Liver (tissue), 10 donors: ENCODE measurements at places on chromosomes 4 and X.

- no peaks in the 10 kb centered on the region for H3K4me1 ChIP-seq
- H3K27me3 ChIP-seq: peaks cover 3% of the 10 kb centered on the region
- DNase-seq: no peak
- H3K36me3 ChIP-seq: no peaks in the 10 kb centered on the region
- no peak overlapping the region for H3K27ac ChIP-seq
Measured at GRCh38 chr4:162131256-162131655, 32.5 kb downstream of the FSTL5 start.

DNA sequence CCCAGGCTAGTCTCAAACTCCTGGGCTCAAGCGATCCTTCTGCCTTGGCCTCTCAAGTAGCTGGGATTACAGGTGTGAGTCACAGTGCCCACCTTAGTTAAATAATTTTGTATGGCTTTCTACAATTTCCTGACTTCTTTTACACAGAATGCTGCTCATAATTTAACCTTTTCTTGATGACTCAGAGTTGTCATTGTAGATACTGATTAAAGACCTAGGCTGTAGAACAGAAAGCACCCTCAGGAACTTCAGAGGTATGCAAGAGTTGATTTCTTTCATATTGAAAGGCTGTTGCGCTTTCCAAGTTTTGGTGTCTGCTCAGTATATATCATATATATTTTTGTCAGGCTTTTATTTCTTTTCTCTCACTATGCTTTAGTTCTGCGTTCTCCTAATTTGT lies 21.1 kb upstream of the GPR34 start:
- no peak overlapping the region for H3K27ac ChIP-seq
- H3K4me3 ChIP-seq: no peak overlapping the region
- no peaks in the 10 kb centered on the region for H3K36me3 ChIP-seq
- no peaks in the 10 kb centered on the region for H3K27me3 ChIP-seq
- H3K4me1 ChIP-seq: peaks cover 3% of the 10 kb centered on the region

- H3K4me3 ChIP-seq: no peak overlapping the region
- no peak for DNase-seq
- no peak overlapping the region for H3K27ac ChIP-seq
- H3K36me3 ChIP-seq: peaks cover 27% of the 10 kb centered on the region
Measured at GRCh38 chr4:53463340-53463739, 85.9 kb downstream of the FIP1L1 start.

- H3K36me3 ChIP-seq: no peaks in the 10 kb centered on the region
- H3K27me3 ChIP-seq: no peaks in the 10 kb centered on the region
Measured at GRCh38 chrX:134711135-134711921, 53.1 kb upstream of the PLAC1 start.

DNA sequence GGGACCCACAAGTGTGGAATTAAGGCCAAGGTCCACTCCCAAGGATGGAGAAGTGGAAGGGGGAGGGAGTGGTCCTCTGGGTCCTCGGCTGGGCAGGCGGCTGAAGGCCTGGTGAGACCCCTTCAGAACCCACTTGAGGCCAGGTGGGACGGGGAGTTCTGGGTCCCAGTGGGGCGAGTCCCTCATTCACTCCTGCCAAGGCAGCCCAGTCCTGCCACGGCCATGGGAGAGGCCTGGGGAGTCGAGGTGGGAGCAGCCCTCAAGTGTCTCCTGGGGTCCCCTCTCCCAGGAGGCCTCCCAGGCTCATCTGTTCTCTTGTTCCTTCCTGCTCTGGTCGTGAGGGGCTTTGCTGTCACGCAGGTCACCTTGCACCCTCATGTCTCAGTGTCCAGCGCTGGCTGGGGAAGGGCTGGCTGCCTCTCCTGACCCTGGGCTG lies 6.1 kb upstream of the SH3BP2 start:
- no peak overlapping the region for H3K27ac ChIP-seq
- H3K27me3 ChIP-seq: no peaks in the 10 kb centered on the region
- no peak overlapping the region for H3K4me3 ChIP-seq
- peaks cover 31% of the 10 kb centered on the region for H3K4me1 ChIP-seq
- no peak for DNase-seq

- no peaks in the 10 kb centered on the region for H3K4me1 ChIP-seq
- no peaks in the 10 kb centered on the region for H3K27me3 ChIP-seq
- no peak for DNase-seq
- no peak overlapping the region for H3K27ac ChIP-seq
Measured at GRCh38 chrX:24553011-24553410, 87.9 kb downstream of the PDK3 start.

DNA sequence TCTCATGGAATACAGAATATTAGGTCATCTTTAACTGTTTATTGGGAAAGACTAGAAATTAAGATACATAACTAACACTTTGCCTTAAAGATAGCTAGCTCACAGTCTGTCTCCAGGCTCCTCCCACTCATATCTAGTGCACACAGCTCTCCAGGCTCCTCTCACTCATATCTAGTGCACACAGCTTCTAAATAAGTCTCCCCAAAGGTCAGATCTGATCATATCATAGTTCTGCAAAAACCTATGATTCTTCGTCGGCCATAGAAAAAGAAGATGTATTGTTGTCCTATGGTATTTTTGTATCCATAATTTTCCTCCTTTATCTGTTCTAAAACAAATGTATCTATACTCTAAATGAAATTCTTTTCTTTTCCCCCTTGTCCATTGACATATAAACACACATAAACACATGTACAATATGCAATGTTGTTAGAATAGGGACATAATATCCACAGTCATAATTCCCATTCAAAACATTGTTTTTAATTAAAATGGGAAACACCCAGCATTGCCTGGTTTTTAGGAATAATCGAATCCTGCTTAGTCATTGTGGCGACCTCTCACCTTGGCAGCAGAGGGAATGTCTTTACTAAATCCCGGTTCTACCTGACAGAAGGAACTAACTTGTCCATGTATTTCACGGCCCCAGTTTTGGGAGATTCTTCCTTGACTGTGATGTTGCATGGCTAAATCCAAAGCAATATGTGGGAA lies 1282.0 kb downstream of the PCDH7 start:
- DNase-seq: no peak
- no peak overlapping the region for H3K27ac ChIP-seq
- H3K4me3 ChIP-seq: no peak overlapping the region
- H3K27me3 ChIP-seq: no peaks in the 10 kb centered on the region
